ENCODE measurements at places on chromosomes 16 and 17. TPM values are rescaled to one million over a fixed set of nuclear protein-coding genes. Genes with fewer than 3 reads are reported as not detected.

- DNase-seq = no peak
Measured at GRCh38 chr17:41844971-41845370, 7.3 kb downstream of the KLHL10 start.

- DNase-seq = no peak
Measured at GRCh38 chr17:51091635-51092034, 29.0 kb downstream of the SPAG9 start.

DNA sequence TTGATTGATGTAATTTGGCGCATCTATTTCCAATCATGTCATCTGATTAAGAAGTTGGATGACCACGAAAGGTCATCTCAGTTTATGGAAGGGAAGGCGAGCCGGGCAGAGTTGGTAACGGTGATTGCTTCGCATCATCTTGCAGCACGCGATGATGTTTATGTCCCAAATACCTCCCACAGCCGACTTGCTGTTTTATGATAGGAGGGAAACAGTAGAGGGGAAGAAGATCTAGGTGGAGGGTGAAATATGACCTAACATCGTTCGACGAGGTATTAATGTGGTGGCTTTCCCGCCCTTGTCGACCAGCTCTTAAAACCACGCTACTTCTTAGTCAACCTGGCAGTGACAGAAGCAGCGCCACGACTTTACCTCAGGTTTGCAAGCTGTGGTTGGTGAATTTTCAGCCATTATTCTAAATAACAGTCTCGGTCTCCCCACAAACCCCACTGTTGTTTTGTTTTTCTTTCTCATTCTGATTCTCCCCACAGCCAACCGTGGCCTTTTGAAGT is 805 bp upstream of the TANC2 start:
- DNase-seq = no peak

GRCh38 chr16:10067406-10067805 is 114.8 kb downstream of the GRIN2A start:
- DNase-seq = no peak

DNA sequence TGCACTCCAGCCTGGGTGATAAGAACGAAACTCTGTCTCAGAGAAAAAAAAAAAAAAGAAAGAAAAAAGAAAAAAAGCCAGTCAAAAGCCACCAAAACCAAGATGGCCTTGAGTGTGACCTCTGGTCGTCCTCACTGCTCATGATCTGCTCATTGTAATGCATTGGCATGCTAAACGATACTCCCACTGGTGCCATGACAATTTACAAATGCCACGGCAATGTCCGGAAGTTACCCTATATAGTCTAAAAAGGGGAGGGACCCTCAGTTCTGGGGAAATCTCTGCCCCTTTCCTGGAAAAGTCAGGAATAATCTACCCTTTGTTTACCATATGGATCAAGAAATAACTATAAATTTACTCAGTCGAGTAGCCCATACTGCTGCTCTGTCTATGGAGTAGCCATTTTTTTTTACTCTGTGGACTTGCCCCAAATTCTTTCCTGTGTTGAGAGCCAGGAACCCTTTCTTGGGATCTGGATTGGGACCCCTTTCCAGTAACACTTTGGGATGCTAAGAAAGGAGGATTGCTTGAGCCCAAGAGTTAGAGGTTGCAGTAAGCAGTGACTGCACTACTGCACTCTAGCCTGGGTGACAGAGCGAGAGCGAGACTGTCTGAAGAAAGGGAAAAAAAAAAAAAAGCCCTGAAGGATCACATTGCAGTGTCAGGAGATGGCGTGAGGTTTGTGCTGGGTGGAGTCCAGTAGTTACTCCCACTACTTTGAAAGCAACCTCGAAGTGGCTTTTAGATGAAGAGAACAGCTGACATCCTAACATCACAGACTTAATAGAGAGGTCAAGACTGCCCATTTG is 3.7 kb upstream of the TMEM231 start:
- no peak for DNase-seq

The CDYL2 gene
- total RNA-seq = 14.7 TPM

The CDH13 gene
- 14.3 TPM for total RNA-seq

- no peak for DNase-seq
Measured at GRCh38 chr17:82527898-82528297, 8.4 kb downstream of the FOXK2 start.

DNA sequence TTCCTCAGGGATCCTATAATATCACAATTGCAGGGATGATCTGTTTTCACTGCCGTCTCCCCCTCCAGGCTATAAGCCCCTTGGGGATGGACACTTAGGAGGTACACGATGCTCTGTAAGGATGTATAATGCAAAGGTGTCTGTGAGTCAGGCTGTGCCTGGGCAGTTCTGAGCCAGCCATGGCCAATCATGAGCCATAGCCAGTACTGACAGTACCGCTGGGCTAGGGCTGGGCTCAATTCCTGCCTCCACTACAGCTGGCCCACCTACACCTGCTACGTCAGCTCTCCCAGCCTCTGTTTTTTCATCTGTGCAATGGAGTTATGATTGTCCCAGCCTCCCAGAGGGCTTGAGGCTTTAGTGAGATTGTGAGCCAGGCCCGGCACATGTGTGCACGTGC is 2.8 kb upstream of the WNT9B start:
- no peak for DNase-seq

GRCh38 chr17:74767111-74767516 is 9.0 kb downstream of the NAT9 start:
- no peak for DNase-seq
